Adrenal gland (tissue), 19 donors: ENCODE measurements at places on chromosomes 2 and 18.
A peak's percentile ranks its signal among the peaks of the same experiment; 100 is the strongest.

DNA sequence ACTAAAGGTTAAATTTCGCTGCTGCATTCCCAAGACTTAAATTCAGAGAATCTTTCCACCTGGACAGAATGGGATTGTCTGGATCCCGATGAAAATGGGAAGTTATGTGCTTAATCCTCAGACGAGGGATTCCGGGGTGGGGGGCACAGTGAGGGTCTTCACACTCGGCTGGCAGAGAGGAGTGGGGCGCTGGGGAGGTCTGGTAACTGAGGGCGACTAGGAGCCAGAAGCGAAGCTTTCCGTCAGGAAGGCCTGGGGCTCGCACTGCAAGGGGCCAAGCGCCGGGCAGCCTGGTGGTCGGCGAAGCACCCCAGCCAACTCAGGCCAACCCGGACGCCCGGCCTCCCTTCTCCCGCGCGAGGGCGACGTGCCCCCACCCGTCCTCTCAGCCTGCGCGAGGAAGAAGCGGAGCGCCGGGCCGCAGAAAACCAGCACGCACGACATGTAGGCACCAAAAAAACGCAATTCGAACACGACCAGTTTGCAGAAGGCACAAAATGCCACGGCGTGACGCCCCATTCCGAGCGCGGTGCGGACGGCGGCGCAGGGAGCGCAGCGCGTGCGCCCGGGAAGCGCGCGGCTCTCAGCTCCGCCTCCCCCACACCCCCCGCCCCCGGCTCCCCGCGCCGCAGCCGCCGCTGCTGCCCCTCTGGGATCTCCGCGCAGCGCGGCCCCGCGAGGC, 188.1 kb downstream of the ZEB2 start:
- H3K36me3 ChIP-seq, result no peaks in the 10 kb centered on the region
- DNase-seq, result peak; percentile 76
- H3K4me3 ChIP-seq, result peak overlapping the region; percentile 58
- peaks cover 10% of the 10 kb centered on the region for H3K4me1 ChIP-seq

DNA sequence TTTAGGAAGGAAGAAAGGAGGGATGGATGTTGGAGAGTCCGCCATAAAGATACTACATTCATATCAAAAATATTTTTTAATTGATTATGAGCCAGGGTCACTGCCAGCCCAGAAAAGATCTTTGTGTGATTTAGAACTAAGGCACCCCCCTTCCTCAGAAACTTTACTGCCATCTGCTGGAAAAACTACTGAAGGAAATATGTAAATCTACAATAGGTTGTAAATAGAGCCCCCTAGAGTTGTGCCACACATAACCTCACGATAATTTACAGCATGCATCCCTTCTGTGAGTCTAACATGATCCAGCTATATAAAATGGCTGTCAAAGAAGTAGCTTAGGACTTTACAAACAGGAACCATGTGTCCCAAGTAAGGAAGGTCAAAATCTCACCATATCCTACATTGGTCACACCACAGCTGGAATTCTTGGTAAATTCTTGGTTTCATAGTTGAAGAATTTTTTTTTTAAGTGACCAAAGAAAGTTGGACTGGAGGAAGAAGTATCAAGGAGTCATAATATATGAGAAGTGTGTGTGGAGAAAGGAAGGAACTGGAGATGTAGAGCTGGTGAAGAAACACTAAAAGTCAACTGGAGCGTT, 152.5 kb downstream of the CYP26B1 start:
- H3K36me3 ChIP-seq, result no peaks in the 10 kb centered on the region
- H3K4me3 ChIP-seq, result no peak overlapping the region
- H3K27ac ChIP-seq, result no peak overlapping the region
- H3K4me1 ChIP-seq, result no peaks in the 10 kb centered on the region
- DNase-seq, result no peak

DNA sequence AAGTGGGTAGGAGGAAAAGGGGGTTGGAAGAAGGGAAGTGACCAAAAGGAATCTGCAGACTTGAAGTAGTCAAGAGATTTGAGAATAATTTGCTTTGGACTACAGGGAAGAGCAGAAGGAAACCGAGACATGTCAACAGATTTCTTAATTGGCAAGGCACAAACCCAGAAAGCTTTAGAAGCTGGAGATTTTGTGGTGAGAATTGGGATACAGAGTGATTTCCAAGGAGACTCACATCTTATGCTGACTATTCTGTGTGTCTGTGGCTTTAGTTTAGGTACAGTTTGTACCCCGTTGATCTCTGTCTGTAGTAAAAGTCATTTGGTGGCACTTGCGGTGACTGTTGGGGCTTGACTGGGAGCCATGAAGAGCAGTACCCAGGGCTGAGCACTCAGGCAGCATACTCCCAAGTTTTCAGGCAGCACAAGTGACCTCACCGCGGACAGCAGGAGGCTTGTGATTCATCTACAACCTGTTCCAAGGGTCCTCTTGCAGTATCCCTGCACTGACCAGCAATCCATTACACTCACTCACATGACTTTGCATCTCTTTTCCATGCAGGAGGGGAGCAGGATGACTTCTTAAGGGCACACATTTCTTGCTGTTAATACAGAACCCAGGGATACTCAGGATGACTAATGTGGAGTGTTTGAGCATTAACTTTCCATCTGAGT, 97.1 kb upstream of the TNP1 start:
- no peaks in the 10 kb centered on the region for H3K4me1 ChIP-seq
- no peak for DNase-seq
- H3K4me3 ChIP-seq, result no peak overlapping the region
- H3K27ac ChIP-seq, result no peak overlapping the region

DNA sequence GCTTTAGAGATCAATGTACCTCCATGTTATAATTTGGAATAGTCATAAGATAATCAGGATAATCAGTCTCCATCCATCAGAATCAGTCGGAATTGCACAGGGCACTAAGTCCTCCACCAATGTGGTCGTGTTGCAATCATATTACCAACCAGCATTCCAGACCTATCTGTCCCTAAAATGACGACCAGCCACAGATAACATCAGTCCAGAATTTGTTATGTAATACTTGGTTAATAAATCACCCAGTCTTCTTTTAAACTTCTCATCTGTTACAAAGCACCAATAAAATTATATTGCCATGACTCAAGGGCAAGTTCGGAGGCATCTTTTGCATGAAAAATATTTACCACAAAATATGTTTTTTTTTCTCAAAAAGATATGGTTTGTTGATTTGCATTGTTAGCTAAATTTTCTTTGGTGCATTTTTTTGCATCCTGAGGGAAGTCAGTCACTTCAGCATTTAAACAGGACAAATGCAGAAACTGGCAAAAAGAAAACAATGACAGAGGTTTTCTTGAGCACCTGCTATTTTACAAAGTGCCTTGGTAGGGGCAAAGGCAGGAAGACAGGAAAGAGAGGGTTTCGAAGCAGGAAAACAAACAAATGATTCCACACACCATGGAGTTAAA, 29.3 kb downstream of the PIEZO2 start:
- no peaks in the 10 kb centered on the region for H3K36me3 ChIP-seq
- no peak for DNase-seq
- no peaks in the 10 kb centered on the region for H3K4me1 ChIP-seq
- no peaks in the 10 kb centered on the region for H3K27me3 ChIP-seq
- no peak overlapping the region for H3K27ac ChIP-seq

- no peaks in the 10 kb centered on the region for H3K4me1 ChIP-seq
- DNase-seq, result no peak
- H3K4me3 ChIP-seq, result no peak overlapping the region
- no peak overlapping the region for H3K27ac ChIP-seq
These were observed 30.4 kb downstream of the NAT8 start for GRCh38 chr2:73611867-73612266.
